ENCODE measurements at places on chromosomes 1 and 21.

- DNase-seq: no peak
These were observed 77.6 kb upstream of the IFNAR2 start for GRCh38 chr21:33151941-33152731.

- no peak for DNase-seq
These were observed 27.1 kb upstream of the C1orf198 start for GRCh38 chr1:230895452-230895851.

DNA sequence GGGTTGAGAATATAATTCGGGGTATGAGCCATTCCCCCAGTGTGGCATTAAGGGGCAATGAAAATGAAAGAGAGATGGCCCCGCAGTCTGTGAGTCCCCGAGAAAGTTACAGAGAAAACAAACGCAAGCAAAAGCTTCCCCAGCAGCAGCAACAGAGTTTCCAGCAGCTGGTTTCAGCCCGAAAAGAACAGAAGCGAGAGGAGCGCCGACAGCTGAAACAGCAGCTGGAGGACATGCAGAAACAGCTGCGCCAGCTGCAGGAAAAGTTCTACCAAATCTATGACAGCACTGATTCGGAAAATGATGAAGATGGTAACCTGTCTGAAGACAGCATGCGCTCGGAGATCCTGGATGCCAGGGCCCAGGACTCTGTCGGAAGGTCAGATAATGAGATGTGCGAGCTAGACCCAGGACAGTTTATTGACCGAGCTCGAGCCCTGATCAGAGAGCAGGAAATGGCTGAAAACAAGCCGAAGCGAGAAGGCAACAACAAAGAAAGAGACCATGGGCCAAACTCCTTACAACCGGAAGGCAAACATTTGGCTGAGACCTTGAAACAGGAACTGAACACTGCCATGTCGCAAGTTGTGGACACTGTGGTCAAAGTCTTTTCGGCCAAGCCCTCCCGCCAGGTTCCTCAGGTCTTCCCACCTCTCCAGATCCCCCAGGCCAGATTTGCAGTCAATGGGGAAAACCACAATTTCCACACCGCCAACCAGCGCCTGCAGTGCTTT is 9.4 kb downstream of the PROX1 start:
- no peak for DNase-seq

- DNase-seq: no peak
These were observed 84.9 kb downstream of the VWA5B1 start for GRCh38 chr1:20375563-20375962.

DNA sequence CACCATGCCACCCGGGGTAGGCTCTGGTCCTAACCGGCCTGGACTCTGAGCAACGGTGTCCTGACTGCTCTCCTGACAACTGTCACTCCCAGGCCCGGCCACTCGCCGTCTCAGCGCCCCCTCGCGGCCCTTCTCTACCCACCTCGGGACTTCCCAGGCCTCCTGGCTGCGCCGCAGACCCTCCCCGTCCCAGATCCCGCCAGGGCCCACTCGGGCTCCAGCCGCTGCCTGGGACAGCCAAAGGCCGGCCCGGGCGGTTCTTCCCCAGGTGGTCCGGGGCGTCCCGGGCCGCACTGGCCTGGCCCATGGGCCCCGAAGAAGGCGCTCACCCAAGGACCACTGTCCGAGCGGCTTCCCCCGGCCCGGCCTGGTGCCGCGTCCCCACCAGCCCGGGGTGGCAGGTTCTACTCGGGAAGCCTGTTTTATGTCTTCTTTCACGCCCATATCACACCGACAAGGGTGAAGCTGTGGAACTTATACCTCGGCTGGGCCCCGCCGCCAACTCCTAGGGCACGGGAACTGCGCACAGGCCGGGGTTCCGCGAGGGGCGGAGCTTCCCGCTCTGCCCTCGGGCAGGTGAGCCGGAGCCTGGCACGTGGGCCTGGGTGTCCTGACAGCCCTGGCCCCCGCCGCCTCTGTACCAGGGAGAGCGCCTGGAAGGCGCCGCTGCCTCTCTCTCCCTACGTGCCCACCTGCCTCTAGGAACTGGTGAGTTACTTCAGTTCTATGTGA is 138.3 kb downstream of the TTLL7 start:
- DNase-seq: peak; percentile 70

GRCh38 chr1:112033439-112034120 is 44.1 kb upstream of the KCND3 start:
- DNase-seq: no peak

DNA sequence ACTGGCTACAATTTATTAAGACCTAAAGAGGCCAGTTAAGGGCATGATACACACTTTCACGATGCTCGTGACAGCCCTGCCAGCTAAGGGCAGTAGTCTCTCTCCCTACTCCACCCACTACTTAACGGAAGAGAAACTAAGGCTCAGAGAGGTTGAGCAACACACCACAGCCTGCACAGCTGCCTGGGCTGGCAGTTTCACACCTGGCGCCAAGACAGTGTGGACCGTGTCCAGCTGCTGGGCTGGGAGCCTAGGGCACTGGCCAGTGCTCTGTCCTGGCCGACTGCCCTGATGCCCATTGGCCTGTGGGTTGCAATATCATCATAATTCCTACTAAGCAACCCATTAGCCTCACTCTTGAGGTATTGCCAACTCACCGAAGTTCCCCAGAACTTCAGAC is 27.6 kb downstream of the TENT5C start:
- no peak for DNase-seq

GRCh38 chr1:58204284-58204683 is 342.2 kb downstream of the OMA1 start:
- no peak for DNase-seq

DNA sequence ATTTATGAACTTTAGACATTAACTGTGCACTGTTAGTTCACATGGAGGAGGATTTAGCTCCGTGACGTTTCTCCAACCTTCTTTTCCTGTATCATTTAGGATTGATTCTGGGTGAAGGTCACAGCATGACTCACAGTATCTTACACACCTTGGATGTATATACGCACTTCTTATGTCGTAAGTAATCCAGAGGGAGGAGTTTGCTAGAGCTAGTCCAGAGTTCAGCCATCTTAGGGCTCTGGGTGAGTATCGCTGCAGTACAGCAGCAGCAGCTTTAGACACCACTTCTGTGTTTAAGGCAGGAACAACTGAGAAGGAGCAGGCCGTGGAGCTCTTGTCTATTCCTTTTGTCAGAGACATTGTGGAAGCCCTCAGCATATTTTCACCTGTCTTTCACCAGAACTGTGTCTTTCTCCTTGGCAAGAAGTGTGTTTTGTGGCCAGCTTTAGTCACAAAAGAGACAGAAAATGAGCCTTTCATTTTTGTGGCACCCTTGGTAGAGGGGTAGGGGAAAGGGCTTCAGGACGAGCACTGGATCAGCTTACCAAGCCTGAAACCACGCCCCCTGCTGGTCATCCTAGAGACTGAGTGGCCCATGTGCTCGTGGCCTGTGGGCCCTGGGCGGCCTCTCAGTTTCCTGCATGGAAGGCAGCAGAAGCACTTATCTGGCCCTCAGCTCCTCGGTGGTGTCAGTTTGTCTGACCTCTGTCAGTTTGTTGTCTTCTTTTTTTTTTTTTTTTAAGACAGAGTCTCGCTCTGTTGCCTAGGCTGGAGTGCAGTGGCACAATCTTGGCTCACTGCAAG is 64.0 kb downstream of the ADARB1 start:
- DNase-seq: peak; percentile 73

- DNase-seq: no peak
These were observed 57.0 kb downstream of the DISC1 start for GRCh38 chr1:231683439-231684165.

GRCh38 chr1:175481126-175482070 is 262.0 kb downstream of the TNR start:
- no peak for DNase-seq

GRCh38 chr1:175927944-175928343 is 184.5 kb upstream of the TNR start:
- DNase-seq: no peak

DNA sequence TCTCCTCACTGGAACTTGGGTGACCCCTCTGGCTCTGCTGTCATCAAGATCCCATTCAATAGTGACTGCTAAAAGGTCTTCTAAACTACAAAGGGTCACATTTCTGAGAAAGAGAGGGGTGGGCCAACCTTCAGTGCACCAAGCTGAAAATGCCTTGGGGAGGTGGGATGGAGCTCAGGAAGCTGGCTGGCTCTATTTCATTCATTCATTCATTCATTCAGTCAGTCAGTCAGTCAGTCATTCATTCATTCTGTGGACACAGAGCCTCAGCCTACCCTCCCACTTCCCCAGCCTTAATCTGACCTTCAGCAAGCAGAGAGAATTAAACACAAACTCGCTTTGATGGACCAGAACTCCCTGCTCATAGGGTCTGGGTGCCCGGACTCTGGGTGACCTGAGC is 11.7 kb downstream of the RUNX3 start:
- no peak for DNase-seq

- no peak for DNase-seq
These were observed 364.8 kb downstream of the RPS6KC1 start for GRCh38 chr1:213415691-213416380.

GRCh38 chr1:243726806-243727502 is 123.1 kb downstream of the AKT3 start:
- DNase-seq: no peak

GRCh38 chr1:119816407-119816806 is 5.1 kb upstream of the REG4 start:
- no peak for DNase-seq

GRCh38 chr1:83508485-83509151 is 490.3 kb downstream of the TTLL7 start:
- DNase-seq: peak; percentile 55

DNA sequence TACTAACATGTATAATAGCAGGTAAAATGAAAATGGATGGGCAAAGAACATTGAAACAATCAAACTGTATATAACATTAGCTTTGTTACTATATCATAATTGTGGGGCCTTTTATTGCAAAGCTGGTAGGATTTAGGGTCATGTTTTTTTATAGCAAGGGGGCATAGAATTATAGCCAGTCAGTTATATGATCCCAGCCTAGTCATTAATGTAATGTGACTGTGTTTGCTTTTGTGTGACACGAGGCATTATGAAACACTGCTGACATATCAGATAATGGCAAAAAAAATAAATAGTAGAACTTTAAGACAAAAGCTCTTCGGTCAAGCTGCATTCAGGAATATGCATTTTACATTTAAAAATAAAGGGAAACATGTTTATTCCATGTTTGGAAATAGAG is 81.3 kb upstream of the ZNF281 start:
- DNase-seq: no peak

DNA sequence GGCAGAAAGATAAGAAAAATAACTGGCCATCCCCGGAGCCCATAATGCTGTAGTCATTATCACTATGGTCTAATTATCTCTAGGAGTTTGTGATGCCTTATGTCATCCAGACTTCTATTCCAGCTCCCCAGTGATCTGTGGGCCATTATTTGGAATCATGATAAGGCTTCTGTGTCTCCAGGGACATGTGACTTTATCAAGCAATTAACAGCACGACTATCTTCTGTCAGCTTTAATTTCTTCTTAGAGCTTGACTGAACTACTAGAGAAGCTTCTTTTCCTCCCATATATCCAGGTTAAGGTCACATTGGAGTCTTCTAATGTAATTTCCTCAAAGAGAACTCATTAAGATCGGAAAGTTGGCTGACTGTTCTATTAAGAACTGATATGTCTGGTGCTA is 100.4 kb downstream of the LHX8 start:
- no peak for DNase-seq

- no peak for DNase-seq
These were observed 47.0 kb upstream of the PLA2G4A start for GRCh38 chr1:186781730-186782129.

GRCh38 chr1:53431244-53431643 is 28.0 kb upstream of the DMRTB1 start:
- DNase-seq: no peak

DNA sequence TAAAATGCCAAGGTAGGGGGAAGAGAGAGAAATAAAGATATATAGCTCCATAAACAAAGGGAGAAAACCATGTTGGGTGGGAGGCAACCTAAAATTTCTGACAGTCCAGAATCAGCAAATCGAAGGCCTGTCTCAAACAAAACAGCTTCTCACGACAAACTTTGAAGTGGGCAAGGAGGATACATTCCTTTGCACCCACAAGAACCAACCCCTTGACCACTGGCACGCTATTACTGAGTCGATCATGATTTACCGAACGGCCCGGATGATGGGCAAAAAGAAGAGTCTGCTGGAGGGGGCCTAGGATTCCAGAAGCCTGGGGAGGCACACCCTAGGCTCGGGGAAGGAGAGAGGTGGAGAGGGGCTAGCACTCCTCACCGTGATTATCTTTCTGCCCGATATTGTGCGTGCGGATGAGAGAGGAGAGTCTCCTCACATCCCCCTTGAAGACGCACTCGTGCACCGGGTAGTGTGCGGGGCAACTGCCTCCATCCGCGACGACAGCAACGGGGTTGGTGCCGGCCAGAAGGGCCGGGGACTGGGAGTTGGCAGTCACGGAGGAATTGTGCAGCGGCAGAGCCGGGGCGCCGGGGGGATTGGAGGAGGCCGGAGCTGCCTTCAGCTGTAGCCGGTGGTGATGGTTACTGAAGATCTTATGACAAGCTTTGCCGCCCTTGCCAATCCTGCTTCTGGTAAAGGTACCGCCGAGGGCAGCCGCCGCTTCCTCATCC is 756 bp downstream of the ANKRD13C start:
- peak; percentile 52 for DNase-seq

GRCh38 chr1:15206418-15207030 is 40.5 kb upstream of the FHAD1 start:
- no peak for DNase-seq

DNA sequence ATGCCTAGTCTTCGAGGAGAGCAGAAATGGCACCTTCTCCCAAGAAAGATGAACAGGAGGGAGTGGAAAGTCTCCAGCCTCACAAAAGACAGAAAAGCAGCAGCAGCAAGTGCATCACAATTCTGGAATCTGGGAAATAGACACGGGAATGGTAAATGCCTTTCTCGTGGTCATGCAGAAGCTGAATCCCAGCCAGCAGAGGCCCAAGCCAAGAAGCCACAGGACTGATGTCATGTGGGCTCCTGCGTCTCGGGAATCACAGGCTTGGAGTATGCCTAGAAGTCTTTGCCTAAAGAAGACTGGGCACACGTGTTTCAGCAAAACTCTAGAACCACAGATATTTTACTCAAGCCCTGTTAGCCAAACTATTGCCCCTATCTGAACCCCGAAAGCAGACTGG is 260.3 kb upstream of the PLD5 start:
- no peak for DNase-seq

DNA sequence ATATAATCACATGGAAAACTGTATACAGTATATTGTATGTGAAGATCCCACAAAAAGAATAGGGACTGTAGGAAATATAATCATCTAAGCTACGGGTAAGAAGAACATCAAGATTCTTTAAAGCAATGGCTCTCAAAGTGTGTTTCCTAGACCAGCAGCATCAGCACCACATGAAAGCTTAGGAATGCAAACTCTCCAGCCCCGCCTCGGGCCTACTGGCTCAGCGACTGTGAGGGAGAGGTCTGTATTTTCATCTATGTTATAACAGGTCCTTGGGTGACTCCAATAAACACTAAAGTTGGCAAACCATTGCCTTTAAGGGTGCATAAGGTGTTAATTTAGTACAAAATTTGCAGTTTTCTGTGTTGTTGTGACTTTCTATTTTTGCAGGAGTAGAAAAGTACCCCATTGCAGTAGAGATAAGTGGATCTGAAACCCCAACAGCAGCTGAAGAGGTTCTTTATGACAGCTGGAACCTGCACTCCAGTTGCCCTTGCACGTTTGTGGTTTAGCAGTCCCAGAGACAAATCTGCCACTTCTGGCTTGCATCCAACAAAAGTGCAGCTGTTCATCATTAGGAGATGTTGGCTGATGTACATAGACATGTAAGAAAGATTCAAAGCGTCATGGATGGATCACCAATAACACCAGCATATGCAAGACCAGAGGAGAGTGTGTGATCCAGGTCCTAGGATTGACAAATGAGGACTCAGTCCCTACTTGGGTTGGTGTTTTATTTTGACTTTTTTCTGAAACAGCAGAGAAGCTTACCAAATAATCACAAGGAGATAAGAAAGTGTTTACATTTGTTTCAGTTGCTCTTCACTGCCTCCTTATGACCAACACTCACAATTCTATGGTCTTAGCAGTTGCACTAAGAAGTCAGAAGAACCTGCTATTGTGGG is 15.9 kb upstream of the IFNAR1 start:
- DNase-seq: no peak

Data from activated CD4-positive, alpha-beta memory T cell treated with anti-CD3 and anti-CD28 coated beads, Interleukin-2, amount 10 ng/mL, durations not matched to agents 7 days and 5 days (primary cell).